ENCODE measurements at places on chromosomes 16 and 17.

DNA sequence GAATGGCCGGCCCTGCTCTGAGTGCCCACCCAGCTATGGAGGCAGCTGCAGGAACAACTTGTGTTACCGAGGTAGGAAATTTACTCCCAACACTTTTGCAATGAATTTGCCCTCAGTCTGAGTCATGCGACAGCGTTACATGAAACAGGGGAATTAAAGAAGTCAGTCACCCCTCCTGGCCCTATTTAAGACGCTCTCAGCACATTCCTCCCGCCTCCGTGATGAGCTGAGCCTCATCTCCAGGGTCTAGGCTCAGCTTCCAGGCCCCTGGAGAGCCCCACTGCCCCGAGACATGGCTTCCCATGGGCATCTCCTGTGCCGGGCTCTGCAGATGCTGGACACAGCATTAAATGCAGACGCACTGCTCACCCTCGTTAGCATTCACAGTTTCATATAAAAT, 35.0 kb downstream of the CRISPLD2 start:
- DNase-seq, result no peak

DNA sequence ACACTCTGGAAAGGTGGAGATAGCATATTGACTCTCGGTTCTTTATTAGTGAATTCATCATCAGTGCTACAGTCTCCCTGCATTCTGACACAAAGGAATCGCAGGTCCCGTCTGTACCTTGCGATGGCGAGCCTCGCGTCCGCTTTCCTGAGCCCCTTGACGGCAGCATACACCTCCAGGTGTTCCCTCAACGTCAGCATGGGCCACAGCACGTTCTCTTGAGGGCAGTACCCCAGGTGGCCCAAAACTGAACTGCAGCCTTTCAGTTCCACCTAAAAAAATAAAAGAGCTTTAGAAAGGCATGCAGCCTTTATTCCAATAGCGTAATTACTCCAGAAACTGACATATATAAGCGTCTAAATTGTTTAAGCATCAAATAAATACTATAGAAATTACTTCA, 24.2 kb upstream of the ABCA9 start:
- DNase-seq, result no peak

GRCh38 chr16:4018391-4018790, 97.9 kb downstream of the ADCY9 start:
- no peak for DNase-seq

- no peak for DNase-seq
Measured at GRCh38 chr17:57256708-57257112, 387 bp downstream of the MSI2 start.

DNA sequence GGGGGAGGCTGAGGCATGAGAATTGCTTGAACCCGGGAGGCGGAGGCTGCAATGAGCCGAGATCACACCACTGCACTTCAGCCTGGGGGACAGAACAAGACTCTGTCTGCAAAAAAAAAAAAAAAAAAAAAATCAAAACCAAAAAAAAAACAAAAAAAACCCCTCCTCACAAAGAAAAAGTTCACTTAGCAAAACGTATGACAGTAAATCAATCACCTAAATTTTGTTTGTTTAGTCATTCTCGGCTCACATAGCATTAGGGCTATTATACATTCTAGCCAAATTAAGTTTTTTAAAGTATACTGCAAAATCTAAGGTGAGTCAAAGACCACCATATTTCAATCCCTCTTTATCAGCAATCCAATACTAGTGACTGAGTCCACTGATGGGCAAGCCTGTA, 5.7 kb downstream of the ZNF652 start:
- no peak for DNase-seq

- DNase-seq, result no peak
Measured at GRCh38 chr16:81445966-81446906, 1.6 kb downstream of the CMIP start.

DNA sequence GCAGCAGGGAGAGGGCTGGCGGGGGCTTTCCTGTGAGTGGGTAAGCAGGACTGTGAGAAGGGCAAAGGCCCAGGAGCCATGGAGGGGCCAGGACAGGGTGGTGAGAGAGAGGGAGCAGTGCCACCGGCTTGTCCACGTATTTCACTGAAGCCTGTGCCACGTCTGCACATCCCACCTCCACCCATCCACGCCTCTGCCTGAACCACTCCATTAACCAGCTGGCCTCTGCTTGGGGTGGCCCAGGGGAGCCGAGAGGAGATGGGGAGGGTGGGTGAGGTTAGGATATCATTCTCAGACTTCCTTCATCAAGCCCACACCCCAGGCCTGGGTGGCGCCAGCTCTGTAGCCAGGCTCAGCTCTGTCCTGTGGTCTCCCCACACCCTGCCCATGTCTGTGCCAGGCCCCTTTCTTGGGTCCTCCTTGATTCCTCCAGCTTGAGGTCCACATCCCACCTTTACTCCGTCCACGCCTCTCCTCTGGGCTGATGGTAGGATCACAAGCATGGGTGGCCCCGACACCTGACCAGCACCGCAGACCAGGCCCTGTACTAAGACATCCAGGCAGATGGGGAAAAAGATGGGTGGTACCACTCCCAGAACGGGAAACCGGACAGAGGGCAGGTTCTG, 3.2 kb upstream of the FN3K start:
- DNase-seq, result no peak

DNA sequence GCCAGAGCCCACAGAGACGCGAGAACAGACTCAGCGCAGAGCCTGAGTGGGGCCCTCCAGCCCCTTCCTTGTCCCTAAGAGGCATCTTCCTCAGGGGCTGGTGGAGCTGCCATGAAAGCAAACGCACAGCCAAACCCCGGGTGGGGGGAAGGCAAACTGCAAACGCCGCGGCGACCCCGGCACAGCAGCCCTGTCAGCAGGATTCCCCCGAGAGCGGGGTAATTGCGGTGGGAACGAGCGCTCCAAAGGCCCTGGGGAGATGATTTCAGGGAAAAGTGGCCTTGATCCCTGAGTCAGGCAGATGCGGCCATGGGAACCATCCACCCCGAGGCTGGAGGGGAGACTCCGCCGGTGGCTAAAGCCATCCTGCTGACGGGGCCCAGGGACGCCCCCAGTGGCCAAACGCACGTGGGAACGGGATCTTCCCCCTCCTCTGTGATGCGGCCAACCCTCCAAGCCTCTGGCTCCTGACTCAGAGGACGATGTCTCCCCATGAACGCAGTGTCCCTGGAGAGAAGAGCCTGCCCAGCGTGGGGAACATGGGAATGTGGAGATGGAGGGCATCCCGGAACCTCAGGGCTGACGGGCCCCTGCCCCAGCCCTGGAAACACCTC, 25.1 kb downstream of the SLC7A5 start:
- no peak for DNase-seq

- no peak for DNase-seq
Measured at GRCh38 chr16:80517846-80518245, 22.9 kb upstream of the DYNLRB2 start.

DNA sequence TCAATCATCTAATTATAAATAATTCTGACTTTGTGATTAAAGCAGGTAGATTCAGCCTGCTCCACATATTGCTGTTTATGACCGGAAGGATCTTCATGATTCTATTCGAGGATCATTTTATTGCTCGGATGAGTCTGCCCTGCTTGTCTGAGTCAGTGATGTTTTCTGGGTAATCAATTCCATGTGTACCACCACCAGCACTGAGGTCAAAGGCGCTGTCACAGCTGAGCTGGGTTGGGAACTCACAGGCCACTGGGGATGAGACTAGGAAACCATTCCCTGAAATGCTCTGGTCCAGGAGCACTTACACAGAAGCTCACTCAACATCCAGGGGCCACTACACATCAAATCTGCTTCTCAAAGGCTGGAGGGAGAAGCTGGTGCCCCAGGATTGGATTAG, 30.4 kb upstream of the ERN1 start:
- DNase-seq, result no peak

- no peak for DNase-seq
Measured at GRCh38 chr17:44279666-44280391, 11.9 kb upstream of the SLC4A1 start.

- no peak for DNase-seq
Measured at GRCh38 chr16:81447383-81448101, 2.9 kb downstream of the CMIP start.

- DNase-seq, result no peak
Measured at GRCh38 chr17:6753006-6753445, 2.8 kb upstream of the XAF1 start.

DNA sequence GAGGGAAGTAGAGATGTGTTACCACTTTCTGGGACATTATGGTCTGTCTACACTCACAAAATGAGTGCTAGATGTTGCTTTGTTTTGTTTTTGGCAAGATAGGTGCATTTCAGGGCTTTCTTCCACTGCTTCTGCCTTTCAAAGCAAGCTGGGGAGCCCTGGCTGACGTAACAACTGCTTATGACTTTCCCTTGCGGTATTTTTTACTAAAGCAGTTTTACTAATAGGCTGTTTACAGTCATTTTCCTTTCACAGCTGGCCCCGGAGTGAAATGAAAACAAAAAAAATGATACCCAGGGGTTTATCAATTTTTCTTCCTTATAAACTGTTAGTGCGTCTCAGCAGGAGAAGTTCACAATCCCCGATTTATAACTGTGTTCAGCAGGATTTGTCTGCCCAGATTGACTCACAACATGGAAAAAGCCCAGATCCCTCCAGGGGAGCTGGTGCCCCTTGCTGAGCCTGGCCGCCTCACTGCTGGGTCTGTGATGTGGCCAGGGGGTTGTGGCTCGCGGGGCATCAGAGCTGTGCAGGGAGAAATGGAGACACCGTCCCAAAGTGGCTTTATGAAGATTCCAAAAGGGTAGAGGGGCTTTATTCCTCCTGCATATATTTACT, 184.4 kb upstream of the HS3ST3A1 start:
- DNase-seq, result no peak

DNA sequence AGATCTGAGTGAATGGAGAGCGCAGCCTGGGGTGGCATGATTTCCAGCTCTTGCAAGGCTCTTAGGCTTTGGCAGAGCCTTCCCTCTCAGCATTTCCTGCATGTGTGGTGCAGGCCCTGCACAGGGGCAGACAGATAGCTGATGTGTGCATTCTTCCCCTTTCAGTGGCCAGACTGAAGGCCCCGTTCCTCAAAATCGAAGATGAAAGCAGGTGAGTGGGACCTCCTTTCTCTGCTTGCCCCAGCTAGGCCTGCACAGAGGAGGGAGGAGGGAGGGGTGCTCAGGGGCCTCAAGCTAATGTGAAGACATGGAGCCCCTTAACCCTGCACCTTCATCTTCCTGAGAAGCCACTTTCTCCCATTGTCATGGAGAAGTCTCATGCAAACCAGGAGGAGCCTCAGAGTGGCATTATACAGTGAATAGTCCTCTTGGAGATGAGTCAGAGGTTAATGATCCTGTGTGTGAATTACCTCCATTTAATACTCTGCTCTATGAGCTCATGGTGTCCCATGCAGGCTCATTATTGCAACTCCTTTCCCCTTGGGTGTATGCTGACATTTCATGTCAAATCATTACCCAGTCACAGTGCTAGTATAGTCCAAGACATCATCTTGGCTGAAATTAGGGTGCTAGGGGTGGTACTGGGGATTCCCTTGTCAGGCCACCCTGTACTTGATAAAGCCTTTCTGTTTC, 20.4 kb upstream of the ADAM11 start:
- DNase-seq, result no peak

- DNase-seq, result no peak
Measured at GRCh38 chr16:11014136-11014535, 69.8 kb downstream of the CLEC16A start.

DNA sequence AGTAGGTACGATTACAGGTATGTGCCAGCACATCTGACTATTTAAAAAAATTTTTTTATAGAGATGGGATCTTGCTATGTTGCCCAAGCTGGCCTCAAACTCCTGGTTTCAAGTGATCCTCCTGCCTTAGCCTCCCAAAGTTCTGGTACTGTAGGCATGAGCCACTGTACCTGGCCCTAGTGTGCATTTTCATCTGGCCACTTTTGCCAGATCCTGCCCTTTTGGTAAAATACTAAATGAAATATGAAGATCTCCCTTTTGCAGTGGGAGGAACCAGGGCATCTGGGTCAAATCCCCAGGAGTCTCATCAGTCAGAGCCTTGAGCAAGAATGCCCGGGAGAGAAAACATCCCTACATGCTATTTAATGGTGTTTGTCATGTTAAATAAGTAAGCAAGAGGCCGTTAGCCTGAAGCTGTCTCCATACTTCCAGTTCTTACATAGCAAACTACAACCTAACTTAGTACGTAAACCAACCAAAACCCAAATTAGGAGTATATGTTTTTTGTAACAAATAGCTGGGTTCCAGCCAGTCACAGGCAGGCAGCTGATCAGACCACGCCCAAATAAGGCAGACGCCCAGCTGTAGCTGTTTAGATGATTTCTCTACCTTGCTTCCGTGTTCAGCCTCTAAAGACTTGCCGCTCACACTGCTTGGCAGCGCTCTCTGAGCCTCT, 46.5 kb upstream of the CLEC18A start:
- no peak for DNase-seq

GRCh38 chr17:67998466-67998865, 2.2 kb upstream of the C17orf58 start:
- no peak for DNase-seq

DNA sequence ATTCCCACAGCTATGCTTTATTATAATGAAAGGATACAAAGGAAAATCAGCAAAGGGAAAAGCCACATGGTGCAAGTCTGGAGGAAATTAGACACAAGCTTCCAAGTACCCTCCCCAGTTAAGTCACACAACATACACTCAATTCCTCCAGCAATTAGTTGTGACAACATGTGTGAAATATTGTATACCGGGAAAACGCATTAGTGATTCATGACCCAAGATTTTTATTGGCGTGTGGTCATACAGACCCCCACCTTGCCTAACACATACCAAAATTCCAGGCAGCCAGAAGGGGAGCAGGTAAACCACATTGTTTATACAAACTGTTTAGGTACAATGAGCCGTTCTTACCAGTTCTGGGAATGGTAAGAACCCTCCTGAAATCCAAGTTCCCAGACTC, 160.6 kb downstream of the CYB561 start:
- no peak for DNase-seq

DNA sequence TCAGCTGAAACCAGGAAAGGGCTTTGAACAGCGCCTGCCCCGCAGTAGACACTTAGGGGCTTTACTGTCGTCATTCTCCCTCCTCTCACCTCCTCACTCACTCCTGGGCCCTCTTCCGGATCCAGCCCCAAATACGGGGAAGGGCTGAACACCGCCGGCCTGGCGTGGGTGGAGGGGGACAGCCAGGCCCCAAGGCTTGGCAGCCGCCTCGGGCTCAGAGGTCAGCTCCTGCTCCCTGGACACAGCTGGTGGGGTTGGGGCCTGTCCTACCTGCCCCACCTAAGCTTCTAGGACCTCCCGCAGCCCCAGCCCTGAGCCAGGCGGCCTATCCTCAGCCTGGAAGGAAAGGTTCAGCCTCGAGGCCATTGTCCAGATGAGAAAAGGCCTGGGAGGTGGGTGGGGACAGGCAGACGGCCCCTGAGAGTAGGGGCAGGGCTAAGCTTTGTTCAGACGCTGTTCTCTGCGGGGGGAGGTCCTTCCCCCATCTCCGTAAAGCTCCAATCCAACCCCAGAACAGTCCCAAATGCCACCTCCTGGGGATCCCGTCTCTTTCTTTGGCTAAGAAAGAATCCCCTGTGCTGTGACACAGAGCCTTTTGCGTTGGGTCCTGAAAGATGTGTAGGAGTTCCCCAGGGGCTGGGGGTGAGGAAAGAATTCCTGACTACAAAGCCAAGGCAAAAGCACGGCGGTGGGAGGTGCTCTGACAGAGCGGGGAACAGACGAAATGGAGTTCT, 881 bp upstream of the LLGL1 start:
- no peak for DNase-seq
